ENCODE measurements at places on chromosomes 5 and 9. TPM values are rescaled to one million over a fixed set of nuclear protein-coding genes. Genes with fewer than 3 reads are reported as not detected.
A peak's percentile ranks its signal among the peaks of the same experiment; 100 is the strongest.

The TXNDC8 gene
- total RNA-seq: not detected

The FIBCD1 gene
- not detected for total RNA-seq

The MAP1B gene
- total RNA-seq: 10.9 TPM

DNA sequence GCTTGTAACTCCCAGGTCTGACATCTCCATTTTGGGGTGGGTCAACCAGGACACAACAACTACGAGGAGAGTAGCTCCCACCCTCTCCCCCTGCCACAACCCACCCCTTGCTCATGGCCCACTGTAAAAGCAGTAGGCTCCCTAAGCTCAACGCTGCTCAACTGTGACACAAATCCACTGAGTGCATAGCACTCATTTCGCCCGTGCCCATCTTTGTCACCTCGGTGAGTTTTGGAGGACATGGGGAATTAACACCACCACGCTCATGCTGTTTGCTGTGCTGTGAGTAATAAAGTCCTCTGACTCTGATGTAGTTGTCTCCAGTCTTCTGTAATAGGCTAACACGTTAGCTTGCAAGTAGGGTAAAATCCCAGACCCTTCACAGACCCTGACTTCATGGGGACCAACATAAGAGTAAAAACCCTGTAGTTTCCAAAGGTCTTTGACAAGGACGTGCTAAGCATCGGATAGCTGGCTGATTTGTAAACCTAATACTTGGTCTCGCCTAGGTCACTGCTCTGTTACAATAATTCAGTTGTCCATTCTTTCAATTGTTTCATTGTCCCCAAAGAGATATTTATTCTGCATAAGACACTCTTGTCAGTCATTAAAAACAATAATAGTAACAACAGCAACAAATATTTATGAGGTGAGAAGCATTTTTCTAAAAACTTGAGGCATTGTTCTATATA, 7.7 kb downstream of the PLGRKT start:
- no peak for DNase-seq

- DNase-seq: no peak
Measured at GRCh38 chr5:77400645-77401044, 91.5 kb downstream of the WDR41 start.

GRCh38 chr5:98231089-98231488, 542.4 kb upstream of the RGMB start:
- no peak for DNase-seq

- DNase-seq: no peak
Measured at GRCh38 chr5:124061068-124061430, 549.1 kb downstream of the CSNK1G3 start.

- DNase-seq: no peak
Measured at GRCh38 chr9:104682642-104683041, 11.7 kb upstream of the OR13D1 start.

The PLEKHG4B gene
- not detected for total RNA-seq

DNA sequence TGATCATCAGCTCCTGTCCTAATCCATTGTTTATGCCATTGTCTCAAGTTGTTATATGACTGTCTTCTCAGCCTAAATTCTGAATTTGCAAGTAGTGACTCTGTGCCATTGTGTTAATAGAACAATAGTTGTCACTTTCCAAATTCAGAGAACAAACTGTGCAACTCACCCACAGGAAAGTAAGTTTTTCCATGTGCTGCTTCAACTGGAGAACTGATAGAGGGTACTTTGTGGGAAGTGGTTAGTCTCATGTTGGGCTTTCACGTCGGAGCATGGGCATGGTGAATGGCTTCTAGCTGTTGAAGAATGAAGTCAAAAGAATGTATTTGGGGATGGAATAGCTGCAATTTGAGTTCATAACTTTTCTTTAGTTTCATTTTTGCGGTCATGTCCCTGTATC, 146.0 kb downstream of the CD180 start:
- no peak for DNase-seq

DNA sequence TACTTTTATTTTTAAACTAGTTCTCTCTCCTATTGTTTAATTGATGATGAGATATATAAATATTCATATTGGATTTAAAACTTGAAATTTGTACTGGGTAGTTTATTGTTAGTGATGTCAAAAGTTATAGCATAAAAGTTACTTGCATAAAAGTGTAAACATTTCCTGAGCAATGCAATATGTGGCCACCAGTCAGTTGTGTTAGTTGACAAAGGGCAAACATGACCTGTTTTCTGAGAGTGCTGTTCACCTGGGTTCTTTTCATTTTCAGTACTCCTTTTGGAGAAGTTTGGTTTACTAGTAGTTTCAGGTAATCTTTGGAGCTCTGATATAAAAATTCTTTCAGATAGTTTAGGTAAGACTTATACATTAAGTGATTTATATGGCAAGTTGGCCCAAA, 69.4 kb downstream of the COMMD10 start:
- DNase-seq: no peak

- no peak for DNase-seq
Measured at GRCh38 chr5:85143138-85143537, 758.5 kb upstream of the EDIL3 start.

DNA sequence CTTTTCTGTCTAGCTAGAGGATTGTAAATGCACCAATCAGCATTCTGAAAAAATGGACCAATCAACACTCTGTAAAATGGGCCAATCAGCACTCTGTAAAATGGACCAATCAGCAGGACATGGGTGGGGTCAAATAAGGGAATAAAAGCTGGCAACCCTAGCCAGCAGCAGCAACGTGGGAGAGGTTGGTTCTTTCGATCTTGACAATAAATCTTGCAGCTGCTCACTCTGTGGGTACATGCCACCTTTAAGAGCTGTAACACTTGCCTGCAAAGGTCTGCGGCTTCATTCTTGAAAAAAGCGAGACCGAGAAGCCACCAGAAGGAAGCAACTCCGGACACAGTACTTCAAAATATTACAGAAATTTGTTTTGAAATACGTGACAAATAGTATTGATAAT, 424.6 kb upstream of the CDH9 start:
- DNase-seq: no peak

DNA sequence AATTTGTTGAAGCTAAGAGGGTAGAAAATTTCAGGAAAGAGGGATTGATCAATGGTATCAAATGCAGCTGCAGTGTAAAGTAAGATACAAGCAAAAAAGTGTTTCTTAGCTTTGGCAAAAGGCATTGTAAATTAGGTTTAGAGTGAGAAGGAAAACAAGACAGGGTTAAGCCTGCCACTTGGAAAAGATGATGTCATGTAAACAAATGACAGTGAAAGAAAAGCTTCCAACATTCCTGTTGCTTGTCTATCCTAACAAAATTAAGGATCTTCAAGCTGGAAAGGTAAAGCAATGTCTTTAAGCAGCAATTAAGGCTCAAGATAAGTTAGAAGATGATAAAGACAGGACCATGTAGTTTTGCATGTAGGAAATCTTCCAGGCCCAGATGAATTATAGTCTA, 139.1 kb upstream of the PPP2R2B start:
- no peak for DNase-seq

The GARIN3 gene
- total RNA-seq: not detected

- DNase-seq: no peak
Measured at GRCh38 chr9:74443036-74443750, 53.9 kb upstream of the RORB start.

DNA sequence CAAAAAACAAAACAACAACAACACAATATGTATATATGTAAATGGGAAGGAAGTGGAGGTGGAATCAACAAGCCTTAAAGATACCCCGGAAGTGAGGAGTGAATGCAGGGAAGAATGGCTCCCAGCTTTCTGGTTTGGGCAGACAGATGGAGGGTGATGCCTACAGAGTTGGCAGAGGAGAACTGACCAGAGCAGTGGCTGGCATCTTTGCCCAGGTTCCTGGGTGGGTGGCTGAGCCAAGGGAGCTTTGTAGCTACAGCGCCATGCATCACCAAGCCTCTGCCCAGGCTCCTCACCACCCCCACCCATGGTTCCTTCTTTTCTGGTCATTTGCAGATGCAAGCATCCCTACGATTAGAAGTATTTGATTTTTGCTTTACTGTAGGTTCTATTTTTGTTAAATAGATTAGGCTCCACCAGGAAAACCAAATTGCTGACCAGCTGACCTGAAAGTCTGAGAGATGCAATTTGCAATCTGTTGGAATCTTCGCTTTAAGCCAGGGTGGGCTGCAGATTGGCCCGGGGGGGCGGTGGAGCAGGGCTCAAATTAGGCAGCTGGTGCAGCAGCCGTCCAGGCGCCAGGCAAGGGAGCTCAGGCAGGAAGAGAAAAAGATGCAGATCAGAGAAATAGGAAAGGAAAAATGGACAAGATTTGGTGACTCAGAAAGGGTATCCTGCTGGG, 163.3 kb upstream of the TBC1D2 start:
- DNase-seq: no peak

DNA sequence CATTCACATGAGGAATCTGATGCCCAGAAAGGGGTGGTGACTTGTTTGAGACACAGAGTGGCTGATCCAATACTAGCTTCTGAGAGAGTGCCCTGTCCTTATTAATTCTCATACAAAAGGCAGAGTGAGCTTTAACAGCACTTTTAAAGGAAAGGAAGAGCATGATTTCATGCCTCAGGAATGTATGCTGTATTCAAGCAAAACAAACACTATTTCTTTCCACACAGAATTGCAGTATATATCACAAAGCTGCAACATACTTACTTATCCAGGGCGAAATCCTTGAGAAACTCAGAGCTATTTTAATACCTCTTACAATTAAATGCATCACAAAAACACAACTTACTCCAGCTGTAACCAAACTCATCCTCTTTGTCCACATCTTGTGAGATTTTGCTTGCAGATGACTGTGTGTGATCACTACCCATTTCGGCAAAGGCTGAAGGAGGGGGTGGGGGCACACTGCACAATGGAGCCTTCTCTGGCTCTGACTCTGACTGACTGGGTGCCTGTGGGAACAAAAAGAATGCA, 139.8 kb downstream of the MPDZ start:
- no peak for DNase-seq

GRCh38 chr5:134490925-134491271, 34.6 kb upstream of the JADE2 start:
- no peak for DNase-seq

DNA sequence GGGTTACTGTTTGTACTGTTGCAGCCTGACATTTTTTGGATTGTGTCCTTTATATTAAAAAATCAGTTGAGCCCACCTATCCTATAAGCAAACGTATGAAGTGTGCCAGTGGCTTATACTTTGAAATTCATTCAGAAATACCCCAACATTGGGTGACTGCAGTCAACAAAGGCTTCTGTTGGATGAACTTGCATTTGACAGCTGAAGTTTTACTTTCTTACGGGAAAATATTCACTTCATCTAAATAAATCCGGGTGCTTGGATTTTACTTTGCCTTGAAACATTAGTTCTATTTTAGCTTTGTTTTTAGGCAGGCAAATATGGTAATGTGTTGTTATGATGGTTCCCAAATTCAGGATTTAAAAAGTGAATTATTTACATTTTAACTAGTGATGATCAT, 21.7 kb downstream of the EXOSC2 start:
- DNase-seq: no peak

- peak; percentile 55 for DNase-seq
Measured at GRCh38 chr9:121735793-121736770, 84.6 kb downstream of the DAB2IP start.

The C5orf46 gene
- not detected for total RNA-seq

DNA sequence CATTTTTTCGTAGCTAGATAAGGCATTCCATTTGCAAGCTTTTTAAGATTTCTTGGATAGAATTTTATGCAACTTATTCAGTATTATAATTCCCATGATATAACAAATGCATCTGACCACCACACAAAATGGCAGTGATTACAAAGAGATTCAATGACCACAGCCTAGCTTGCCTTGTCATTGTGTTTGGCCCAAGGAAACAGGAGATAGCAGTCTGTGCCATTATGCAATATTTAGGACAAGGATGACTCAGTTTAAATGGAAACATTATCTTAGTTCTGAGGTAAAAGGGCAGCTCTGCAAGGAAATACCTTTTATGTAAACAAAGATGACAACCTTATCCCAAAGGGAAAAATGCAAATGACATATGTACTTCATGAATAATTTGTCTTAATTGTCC, 89.8 kb downstream of the NUDT12 start:
- DNase-seq: no peak

DNA sequence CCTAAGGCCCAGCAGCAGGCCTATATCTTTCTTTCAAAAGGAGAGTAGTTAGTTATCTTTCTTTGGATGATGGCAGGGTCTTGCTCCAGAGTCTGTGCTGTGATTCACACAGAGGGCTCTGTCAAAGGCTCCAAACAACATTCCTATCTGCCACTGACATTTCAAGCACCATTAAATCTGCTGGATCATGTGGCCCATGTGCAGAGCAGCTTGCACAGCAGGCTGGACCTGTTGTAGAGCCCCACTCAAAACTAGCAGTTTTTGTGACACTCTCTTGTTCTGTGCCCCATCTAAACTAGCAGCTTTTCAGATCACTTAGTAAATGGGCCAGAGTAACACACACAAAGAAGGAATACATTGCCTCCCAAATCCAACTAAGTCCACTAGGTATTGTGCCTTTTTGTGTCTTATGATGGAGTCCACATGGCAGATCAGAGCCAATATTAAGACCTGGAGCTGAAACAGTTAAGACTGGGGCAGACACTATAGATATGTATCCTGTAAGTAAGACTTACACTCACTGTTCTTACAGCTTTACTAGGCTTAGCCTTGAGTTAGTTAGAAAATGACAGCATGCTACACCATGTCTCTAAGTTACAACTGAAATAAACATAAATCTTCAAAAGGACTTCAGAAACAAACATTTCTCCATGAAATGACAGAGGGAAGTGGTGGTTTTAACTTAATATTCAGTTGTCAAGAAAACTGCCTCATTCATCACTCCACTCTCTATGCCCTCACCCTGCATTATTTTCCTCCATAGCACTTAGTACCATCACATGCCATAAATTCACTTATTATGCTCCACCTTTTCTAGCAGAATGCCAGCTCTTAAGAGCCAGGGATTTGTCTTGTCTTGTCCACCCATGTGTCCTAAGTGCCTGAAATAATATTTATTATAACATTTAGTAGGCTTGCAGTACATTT, 400.9 kb downstream of the RAB3C start:
- no peak for DNase-seq

The SLC46A2 gene
- total RNA-seq: not detected

GRCh38 chr5:146026307-146027010, 78.9 kb downstream of the PLAC8L1 start:
- no peak for DNase-seq

The SH3GL2 gene
- total RNA-seq: not detected

The LEAP2 gene
- 171 TPM for total RNA-seq

GRCh38 chr5:68534131-68534940, 318.8 kb downstream of the PIK3R1 start:
- peak; percentile 90 for DNase-seq

The PCA3 gene
- total RNA-seq: 0.46 TPM

The SLC6A19 gene
- total RNA-seq: 0.16 TPM

- peak; percentile 96 for DNase-seq
Measured at GRCh38 chr9:78235762-78236550, at the start of gene CEP78. CEP78 (plus strand) TSS chr9:78236075; CDS start chr9:78236351, 276 bp downstream.

GRCh38 chr9:131185924-131186323, 60.5 kb downstream of the NUP214 start:
- DNase-seq: no peak

The TIMD4 gene
- 0.80 TPM for total RNA-seq

DNA sequence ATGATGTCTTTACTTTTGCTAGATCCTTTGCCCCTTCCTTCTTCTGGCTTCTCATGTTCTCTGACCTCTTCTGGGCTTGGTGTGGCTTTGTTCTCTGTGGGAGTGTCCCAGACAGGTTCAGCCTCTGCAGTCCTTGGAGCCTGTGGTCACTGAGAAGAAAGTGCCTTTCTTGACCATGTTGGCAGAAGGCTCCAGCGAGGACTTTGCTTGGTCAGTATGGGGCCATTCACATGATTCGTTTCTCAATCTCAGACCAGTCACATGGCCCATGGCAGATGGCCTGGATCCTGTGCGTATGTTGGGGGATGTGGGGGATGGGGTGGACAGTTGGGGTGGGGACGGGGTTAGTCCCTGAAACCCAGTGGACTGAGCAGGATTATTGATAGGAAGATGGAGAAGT, 274.1 kb downstream of the ARHGAP26 start:
- DNase-seq: no peak

Data from right lobe of liver (tissue), 6 donors.